ENCODE measurements at places on chromosomes 1 and 21.

GRCh38 chr1:220195701-220196100 lies 76.6 kb downstream of the RAB3GAP2 start:
- DNase-seq = no peak

DNA sequence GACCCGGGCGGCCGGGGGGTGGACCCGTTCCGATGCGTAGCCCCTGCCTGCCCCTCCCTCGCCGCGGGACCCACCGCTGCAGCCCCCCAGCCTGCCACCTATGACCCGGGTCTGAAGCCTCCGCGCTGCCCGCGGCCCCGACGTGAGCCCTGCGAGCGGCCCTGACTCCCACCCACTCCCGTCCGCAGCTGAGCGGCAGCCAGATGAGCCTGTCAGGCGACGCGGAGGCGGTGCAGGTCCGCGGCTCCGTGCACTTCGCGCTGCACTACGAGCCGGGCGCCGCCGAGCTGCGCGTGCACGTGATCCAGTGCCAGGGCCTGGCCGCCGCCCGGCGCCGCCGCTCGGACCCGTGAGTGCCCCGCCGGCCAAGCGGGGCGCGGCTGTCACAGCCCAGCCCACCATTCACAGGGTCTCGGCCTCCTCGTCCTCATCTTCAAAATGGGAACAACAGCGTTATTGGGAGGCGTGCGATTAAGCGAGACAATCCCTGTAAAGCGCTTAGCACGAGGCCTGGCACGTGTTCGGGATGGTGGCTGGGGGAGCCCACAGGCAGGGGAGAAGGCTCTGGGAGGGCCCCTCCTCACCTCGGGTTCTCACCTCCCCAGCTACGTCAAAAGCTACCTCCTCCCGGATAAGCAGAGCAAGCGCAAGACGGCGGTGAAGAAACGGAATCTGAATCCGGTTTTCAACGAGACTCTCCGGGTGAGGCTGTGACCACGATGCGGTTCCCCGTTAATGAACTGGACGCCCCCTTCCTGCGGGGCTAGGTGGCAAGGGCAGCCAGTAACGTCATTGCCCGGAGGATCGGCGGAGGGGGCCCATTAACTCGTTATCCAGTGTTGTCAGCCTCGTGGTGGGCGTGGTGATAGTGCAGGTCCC lies 8.2 kb downstream of the SYTL1 start:
- no peak for DNase-seq

DNA sequence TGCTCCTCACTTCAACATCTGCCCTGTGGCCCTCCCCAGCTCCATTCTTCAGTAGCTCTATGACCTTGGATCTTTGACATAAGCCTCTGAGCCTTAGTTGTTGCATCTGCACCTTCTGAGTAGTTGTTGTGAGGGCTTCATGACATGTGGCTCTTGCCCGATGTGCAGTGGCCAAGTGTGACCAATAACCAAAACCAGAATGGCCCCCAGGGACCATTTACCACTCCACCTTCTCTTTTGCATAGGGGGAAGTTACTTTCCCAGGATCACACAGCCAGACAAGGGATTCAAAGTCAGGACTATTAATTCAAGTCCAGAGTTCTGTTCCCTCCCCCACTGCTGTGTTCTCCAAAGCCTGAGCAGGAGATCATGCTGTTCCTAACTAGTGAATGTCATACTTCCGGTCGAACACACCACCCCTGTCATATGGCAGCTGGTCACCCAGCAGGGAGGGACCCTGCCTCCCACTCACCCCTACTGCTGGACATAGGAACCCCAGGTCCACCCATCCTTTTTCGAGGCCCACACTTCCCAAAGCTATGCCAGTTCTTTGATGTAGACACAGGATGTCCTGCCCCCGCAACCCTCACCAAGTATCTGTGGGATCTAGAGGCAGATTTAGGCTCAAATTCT lies 4.0 kb downstream of the FGR start:
- no peak for DNase-seq

DNA sequence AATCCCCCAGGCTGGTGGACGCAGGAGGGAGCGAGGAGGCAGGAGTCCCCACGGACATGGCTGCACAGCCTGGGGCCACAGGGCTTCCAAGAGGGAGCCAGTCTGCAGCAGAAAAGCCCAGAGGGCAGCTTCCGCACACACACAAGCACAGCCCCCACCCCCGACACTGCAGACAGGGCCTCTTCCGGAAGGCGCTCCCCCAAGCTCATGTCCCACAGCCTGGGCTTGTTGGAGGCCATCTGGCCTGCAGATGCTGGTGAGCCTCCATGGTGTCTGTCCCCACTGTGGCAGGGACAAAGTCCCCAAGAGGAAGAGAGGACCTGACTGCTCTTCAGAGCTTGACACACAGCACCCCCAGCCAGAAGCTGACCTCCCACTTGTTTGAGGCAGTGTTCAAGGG lies 13.4 kb upstream of the KIAA1614 start:
- DNase-seq = no peak

DNA sequence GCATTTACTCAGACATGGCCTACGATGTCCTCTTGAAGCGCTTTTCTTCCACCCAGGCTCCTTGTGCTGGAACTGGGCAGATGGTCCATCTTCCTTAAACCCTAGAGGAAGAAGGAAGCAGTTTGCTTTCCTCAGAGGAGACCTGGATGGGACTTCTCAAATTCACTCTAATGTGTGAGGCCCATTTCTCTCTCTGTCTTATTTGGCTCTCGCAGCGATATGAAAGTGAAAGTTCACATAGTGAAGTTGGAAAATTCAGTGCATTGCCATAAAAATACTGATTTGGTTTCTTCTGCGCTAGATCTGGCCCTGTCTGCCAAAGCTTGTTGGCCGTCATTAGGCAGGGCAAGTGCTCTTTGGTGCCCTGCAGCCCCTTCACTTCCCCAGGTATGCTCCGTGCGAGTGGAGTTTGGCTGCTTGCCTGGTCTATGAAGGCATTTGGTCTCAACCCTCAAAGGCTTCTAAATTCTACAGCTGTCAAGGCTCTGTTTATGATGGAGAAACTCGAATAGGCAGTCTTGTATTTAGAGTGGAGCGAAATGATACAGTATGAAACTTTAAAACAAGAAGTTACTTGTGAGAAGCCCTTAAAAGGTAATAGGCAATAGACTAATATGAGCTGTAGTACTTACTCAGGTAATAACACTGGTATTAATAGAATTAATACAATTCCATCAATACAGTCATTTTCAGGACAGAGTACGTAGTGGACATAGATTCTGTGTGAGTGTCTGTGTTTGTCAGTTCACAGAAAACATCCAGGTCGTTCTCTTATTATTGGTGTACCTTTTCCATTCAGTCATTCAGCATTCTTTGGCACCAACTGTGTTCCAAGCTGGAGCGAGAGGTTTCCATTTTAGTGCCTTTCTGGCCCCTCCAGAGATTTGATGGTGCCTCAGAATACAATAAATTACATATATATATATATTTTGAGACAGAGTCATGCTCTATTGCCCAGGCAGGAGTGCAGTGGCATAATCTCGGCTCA lies 20.5 kb downstream of the SZRD1 start:
- DNase-seq = no peak

DNA sequence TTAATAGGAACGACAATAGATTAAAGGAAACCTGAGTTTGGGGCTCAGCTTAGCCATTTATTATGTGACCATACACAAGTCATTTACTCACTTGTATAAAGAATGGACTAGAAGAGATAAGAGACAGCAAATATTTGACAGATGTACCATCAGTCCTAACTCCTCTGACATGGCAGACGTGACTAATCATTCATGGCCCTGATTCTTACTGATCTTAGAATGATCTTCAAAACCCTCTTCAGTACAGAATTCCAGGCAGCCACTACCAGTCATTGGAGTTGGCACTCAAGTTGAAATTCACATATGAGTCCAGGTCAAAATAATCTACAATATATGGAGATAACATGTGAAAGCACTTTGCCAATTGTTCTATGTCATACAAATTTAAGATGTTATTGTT lies 21.0 kb upstream of the POU2F1 start:
- DNase-seq = no peak

GRCh38 chr1:204925701-204926100 lies 55.0 kb downstream of the NFASC start:
- no peak for DNase-seq

DNA sequence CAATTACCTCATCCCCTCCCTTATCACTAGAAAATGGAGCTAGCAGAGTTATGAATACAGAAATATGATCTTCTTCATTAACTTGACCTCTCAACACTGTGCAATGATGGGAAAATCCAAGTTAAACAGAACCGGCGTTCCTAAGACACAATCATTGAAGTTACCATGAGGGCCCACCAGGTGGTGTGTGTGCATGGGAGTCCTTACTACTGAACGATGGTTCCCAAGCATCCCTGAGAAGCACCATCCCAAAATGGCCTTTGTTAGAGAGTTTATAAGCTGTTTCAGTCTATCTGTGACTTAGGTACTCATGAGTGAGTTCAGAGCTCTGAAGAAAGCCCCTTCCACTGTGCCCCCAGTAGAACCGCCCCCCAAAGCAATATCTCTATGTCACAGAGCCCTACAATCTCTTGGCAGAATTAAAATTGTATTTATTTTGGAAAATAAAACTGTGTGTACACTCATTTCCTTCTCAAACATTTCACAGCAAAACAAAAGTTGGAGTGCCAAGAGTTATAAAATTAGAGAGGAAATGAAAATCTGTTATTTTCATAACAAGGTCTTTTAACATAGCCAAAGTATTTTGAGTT lies 56.8 kb downstream of the PLD5 start:
- DNase-seq = no peak

- no peak for DNase-seq
These were observed 21.0 kb upstream of the ATP13A2 start for GRCh38 chr1:17032741-17033140.

DNA sequence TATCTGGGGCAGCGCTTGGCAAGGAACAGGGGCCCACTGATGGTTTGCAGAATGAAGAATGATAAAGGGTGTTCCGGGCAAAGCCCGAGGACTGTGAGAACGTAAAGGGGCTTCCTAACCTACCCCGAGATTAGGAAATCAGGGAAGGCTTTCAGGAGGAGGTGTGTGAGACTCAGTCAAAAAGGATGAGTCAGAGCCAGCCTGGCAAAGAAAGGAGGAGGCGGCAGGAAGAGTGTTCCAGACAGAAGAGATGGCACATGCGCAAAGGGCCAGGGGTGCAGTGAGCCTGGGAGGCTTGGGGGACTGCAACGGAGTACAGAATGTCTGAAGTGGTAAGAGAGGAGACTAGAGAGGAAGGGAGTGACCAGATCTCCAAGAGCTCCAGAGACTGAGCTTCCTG lies 70.3 kb downstream of the RAP1GAP start:
- no peak for DNase-seq

DNA sequence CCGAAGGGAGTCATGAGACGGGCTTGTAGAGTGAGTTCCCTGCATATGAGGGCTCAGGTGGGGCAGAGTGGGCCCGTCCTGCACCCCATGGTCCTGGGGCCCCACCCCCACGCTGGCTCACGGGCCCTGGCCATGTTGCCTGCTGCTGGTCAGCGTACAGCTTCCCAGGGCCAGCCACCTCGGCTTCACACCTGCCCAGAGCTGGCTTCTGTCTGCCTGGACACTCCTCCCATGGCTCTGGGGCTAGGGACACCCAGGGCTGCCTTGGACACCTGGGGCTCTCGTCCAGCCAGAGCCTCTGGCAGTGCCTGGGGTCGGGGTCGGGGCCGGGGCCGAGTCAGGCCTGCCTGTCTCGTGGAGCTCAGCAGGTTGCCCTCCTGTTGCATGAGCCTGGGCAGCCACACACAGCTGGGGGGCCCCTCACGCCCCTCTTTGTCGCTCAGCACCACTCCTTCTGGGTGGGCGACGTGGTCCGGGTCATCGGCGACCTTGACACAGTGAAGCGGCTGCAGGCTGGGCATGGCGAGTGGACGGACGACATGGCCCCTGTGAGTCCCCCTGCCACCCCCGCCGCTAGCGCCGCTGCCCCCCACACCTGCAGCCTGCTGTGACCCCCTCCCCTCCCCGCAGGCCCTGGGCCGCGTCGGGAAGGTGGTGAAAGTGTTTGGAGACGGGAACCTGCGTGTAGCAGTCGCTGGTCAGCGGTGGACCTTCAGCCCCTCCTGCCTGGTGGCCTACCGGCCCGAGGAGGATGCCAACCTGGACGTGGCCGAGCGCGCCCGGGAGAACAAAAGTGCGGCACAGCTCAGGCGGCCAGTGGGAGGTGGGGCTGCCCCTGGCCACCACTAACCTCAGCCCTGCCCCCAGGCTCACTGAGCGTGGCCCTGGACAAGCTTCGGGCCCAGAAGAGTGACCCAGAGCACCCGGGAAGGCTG lies 5.5 kb upstream of the MMP23B start:
- DNase-seq = no peak

GRCh38 chr1:50521703-50522102 lies 98.5 kb upstream of the DMRTA2 start:
- DNase-seq = no peak

DNA sequence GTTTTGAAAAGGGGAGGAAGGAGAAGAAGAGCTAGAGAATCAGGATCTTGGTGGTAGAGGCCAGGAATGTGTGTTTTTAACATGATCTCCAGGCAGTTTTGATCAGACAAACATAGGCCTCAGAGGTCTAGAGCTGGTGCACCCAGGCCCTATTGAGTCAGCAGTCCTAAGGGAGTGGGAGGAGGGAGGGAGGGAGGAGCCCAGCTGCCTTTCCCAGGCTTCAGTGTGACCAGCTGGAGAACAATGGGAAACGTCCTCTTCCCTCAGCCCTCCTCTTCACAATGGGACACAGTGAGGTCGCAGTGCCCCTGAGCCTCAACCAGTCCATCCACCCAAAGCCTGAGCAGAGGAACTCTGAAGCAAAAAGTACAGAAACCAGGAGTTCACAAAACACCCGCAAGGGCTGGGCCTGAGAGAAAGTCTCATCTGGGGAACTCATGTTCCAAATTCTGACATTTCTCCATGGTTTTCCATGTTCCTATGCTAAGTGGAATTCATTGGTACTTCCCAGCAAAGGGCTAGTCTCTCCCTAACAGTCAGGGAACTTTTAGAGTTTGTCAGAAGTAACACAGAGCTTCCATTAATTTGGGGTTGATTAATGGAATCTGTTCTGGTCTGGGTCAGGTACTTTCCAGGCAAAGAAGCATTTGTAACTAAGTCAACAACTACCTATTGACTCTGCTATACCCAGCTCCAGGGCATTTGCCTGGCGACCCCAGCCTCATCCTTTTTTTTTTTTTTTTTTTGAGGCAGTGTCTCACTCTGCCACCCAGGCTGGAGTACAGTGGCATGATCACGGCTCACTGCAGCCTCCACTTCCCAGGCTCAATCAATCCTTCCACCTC lies 37.5 kb downstream of the ELAPOR1 start:
- DNase-seq = no peak

- DNase-seq = no peak
These were observed 15.7 kb upstream of the EPHA2 start for GRCh38 chr1:16171314-16172151.

DNA sequence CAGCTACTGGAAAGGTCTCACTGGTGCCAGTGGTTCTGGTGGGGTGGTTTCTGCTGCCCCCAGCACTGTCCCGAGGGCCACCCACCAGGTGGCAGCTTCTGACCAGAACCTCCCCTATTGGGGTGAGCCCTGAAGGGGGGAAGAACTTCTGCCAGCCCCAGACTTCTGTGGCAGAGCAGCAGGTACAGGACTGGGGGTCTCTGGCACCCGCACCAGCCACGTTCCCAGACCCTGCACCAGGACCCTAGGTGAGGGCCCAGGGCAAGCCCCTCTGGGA lies 1.6 kb downstream of the PUSL1 start:
- DNase-seq = no peak

All from activated CD4-positive, alpha-beta T cell treated with anti-CD3 and anti-CD28 coated beads for 4 hours (primary cell).